ENCODE measurements at places on chromosomes 7 and 10.

- DNase-seq, result no peak
Measured at GRCh38 chr7:31788445-31788844, 101.4 kb downstream of the PPP1R17 start.

DNA sequence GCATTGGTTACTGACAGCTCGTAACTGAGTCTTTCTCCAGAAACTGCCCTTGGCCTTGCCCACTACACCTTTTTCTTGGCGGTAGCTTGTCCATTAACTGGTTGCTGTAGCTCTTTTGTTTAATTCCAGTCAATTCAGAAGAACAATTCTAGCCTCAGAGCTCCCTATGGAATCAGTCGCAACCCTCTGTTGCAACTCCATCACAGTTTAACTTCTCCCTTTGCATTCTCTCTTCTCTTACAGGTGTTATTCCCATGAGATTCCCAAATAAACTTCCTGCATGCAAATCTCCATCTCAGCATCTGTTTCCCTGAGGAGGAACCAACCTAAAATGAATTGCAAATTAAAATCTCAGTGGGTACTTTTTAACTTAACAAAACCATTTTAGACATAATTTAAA lies 28.4 kb upstream of the TMEM26 start:
- DNase-seq, result no peak

- peak; percentile 78 for DNase-seq
Measured at GRCh38 chr7:130758429-130759056, 24.5 kb upstream of the KLF14 start.

DNA sequence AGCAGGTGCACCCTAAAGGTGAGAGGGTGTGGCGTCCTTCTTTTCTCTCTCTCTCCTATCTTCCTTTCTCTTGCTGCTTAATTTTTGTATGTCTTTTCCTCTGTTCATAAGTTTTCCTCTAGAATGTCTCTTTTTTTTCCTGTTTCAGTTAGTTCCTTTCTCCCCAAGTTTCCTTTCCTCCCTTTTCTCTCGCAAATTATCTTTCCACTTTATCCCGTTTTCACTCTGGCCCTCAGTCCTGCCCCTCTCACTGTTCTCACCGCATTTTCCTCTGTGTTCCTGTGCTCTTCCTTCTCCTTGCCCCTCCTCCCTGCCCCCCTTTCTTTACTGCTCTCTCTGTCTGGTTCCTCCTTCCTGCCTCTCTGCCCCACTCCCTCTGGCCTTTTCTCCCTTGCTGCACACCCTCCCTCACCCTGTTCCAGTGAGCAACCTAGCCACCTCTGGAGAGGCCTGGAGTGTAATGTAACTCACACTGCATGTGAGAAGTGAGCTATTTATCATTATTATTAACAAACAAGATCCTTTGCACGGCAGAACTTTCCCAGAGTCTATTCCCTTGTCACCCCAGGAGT lies 158.5 kb downstream of the C10orf105 start:
- no peak for DNase-seq

DNA sequence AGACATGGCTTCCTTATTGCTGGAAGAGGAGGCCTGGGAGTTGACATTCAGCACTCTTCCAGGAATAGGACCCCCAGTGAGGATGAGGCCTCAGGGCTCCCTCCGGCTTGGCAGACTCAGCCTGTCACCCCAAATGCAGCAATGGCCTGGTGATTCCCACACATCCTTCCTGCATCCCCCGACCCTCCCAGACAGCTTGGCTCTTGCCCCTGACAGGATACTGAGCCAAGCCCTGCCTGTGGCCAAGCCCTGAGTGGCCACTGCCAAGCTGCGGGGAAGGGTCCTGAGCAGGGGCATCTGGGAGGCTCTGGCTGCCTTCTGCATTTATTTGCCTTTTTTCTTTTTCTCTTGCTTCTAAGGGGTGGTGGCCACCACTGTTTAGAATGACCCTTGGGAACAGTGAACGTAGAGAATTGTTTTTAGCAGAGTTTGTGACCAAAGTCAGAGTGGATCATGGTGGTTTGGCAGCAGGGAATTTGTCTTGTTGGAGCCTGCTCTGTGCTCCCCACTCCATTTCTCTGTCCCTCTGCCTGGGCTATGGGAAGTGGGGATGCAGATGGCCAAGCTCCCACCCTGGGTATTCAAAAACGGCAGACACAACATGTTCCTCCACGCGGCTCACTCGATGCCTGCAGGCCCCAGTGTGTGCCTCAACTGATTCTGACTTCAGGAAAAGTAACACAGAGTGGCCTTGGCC lies 4.3 kb downstream of the PGAM2 start:
- no peak for DNase-seq

DNA sequence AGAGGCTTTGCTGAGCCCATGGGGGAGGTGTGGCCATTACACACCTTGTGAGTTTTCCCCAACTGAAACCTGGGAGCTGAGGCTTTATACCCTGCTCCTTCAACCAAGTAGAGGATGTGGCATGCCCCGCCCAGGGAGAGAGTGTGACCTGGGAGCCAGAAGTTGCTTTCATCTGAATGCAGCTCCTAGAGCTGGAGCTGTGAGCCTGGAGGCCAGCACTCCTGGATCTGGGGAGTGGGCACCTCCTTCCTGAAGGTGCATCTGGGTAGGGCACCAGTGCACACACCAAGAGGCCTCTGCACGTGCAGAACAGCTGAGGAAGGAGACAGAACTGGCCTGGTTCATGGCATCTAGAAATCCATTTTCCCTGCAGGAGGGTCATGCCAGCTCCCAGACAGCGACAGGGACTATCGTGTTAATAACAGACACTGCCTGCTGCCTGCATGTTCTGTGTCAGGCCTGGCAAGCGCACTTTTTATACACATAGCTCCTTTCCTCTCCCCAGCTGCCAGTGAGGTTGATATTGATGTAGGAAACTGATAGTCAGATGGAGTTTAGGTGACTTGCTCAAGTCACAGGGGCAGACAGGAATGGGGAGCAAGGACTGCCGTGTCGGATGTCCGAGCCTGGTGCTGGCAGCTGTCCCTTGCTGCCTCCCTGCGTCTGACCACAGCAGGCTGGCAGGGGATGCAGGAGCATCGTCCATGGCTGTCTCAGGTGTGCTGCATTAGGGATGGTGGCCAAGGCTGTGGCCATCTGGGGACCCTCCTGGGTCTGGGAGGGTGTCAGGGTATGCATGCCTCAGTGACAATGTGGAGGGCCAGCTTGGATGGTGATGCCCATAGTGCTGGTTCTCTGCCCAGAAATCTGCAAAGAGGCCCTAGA lies 189.9 kb upstream of the CXCL12 start:
- no peak for DNase-seq

- DNase-seq, result peak; percentile 74
Measured at GRCh38 chr7:117008118-117008885, 55.0 kb downstream of the ST7 start.

DNA sequence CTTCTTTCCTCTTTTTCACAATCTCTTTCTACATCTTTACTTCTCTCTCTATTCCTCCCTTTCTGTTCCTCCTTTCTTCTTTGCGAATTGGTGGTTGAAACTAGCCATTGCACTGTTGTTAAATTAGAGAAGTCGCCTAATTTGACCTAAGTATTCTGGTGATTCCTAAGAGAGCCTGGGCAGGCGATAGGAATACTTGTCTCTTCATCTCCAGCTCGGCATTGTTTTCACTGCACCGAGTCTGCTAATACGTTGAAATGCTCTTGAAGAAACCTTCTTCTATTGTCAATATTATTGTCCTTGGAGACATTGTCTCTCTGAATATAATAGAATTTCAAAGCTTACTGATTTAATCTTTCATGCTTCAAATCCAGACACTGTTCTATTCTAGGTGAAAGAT lies 31.7 kb downstream of the KCND2 start:
- no peak for DNase-seq

DNA sequence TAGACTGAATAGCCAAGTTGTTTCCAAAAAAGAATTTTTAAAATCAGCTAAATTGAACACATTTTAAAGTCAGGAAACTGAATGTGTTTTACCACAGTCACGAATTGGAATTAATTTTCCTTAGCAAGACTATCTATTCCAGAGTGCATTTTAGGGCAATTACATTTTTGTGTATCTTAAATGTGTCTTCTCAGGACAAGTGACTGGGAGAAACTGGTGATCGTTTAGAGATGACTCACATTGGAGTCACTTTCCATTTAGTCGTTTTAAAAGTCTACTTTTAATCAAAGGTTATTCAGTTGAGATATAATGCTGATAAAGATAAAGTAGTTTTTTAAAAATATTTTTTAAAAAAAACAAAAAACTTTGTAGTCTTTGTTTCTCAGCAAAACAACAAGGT lies 191.7 kb upstream of the SLC26A5 start:
- no peak for DNase-seq

DNA sequence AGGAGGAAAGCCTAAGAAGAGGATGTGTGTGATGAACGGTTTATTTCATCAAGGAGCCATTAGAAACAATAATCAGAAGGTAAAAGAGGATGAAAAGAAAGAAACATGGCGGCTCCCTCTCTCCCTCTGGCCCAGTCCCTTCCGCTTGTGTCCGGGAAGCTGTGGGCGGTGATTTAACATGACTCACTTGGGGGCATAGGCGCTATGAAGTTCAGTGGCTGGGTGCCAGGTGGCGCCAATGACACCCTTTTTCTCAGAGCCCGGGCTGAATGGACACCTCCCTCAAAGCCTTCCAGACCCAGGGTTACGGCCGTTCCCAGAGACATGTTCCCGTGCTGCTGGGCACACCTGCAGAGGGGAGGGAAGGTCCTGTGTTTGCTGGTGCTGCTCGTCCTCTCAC lies 244.0 kb downstream of the SKAP2 start:
- no peak for DNase-seq

- DNase-seq, result no peak
Measured at GRCh38 chr7:101772508-101773211, 44.8 kb upstream of the CUX1 start.

- no peak for DNase-seq
Measured at GRCh38 chr10:132477066-132477397, 60.6 kb upstream of the INPP5A start.

- no peak for DNase-seq
Measured at GRCh38 chr7:135693558-135693957, 31.2 kb downstream of the STMP1 start.

GRCh38 chr7:144565586-144565985 lies 162.1 kb upstream of the NOBOX start:
- DNase-seq, result no peak

- DNase-seq, result no peak
Measured at GRCh38 chr7:151745706-151746105, 131.2 kb downstream of the PRKAG2 start.

- peak; percentile 84 for DNase-seq
Measured at GRCh38 chr10:110208614-110209453, 1.4 kb downstream of the MXI1 start.

GRCh38 chr7:105905910-105906568 lies 29.6 kb upstream of the ATXN7L1 start:
- no peak for DNase-seq

DNA sequence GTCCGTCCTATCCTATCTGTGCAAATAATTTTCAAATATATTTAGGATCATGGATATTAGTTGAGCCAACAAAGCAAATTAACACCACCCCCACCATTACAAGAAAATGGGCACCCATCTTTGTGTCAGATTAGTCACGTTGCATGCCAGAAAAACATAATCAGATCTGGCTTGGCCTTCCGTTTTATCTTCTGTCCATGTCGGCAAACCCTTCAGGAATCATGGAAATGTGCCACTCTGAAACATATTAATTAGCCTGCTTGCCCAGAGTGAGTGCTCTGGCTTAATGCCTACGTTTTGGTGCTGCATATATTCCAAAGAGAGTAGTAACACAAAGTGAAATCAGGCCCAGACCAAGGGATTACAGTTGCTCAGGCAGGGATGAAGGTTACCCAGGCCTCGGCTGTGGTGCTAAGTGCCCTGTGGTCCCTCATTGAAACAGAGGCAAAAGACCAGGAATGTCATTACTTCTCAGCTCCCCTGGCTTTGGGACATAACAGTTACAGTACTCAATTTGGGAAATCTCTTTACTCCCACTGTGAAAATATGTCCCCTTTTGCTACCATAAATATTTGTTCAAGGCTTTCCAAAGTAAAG lies 154.0 kb upstream of the LSM8 start:
- DNase-seq, result no peak

- no peak for DNase-seq
Measured at GRCh38 chr7:85866540-85866939, 679.7 kb upstream of the SEMA3D start.

DNA sequence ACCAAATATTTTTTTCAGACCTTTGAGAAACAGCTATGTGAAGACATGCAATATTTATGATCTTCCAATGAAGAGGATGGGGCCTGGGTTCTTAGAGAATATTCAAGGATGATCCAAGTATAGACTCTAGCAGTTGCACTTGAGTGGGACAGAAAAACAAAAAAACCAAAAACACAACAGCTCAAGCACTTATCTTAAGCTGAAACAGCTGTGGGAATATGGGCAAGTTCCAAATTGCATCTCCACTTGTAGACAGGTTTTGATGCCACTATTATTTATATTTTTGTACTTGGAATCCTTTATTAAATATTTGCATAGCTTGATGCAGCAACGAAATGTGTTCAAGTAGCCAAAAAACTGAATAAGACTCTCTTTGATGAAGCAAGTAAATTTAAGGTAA lies 2.2 kb upstream of the PDK4 start:
- DNase-seq, result no peak

GRCh38 chr7:116951366-116952292 lies 1.7 kb upstream of the ST7 start:
- no peak for DNase-seq

- DNase-seq, result peak; percentile 53
Measured at GRCh38 chr7:87506246-87507180, 31.0 kb upstream of the ABCB4 start.

GRCh38 chr10:104096692-104097091 lies 11.0 kb upstream of the COL17A1 start:
- no peak for DNase-seq

Data from eye (tissue), 1 donor.